ENCODE measurements at places on chromosomes 1 and 21. TPM values are rescaled to one million over a fixed set of nuclear protein-coding genes. Genes with fewer than 3 reads are reported as not detected.

GRCh38 chr1:33221385-33221758 is 34.9 kb upstream of the ZNF362 start:
- no peak for DNase-seq

DNA sequence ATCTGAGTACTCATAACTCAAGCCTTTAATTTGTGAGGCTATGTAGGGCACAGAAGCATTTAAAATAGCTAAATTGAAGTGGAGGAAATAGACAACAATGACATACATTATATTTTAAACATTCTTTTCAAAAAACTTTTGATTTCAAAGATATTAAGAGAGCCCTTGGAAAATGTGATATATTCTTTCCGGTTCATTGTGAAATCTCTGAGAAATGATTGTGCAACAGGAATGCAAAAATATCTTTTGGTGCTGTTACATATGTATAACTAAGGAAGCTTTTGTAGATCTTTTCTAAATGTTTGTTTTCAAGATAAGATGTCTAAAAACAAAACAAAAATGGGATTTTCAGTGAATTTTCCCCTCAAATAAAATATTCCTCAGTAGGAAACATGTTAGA is 185.2 kb downstream of the LEPR start:
- no peak for DNase-seq

DNA sequence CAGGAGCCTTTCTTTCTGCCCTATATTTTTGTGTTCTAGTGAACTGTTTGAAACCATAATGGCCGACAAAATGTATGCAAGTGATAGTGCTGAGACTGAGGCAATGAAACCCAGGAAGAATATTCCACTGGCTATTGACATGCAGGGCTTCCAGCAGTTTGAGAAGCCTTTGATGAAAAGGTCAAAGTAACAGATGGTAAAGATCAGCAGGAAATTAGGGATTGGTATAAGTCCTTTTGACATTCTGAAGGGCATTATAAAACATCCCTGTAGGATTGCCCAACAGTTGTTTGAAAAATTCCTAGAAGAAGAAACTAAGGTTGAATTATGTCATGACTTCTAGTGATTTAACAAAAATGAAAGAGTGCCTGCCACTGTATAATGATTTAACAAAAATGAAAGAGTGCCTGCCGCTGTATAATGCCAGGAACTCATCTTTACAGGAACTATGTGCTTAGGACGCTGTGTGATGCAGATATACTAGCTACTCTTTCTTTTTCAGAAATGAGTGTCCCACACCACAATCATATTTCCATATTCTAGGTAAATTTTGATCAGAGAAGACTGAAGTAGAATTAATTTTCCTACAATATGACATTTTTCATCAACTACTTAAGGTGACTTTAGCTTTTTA is 283.9 kb upstream of the ST6GALNAC5 start:
- no peak for DNase-seq

DNA sequence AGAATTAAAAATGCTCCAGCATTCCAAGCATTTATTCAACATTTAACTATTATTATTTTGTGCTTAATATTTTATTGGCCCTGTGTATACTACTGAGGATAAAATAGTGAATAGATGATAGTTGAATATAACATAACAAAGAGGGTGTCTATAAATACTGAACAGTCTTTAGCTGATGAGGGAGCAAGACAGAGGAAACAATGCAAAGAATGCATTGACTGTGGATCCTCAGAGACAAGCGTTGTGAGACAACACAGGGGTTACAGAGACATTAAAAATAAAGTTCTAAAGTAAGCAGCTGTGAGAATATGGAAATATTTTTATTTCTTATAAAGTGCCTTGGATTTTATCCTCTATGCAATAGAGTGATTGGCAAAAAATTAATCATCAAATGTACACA is 1133.1 kb downstream of the PLA2G4A start:
- DNase-seq: no peak

- no peak for DNase-seq
Observed at GRCh38 chr1:17802164-17802563, 47.0 kb downstream of the ACTL8 start.

DNA sequence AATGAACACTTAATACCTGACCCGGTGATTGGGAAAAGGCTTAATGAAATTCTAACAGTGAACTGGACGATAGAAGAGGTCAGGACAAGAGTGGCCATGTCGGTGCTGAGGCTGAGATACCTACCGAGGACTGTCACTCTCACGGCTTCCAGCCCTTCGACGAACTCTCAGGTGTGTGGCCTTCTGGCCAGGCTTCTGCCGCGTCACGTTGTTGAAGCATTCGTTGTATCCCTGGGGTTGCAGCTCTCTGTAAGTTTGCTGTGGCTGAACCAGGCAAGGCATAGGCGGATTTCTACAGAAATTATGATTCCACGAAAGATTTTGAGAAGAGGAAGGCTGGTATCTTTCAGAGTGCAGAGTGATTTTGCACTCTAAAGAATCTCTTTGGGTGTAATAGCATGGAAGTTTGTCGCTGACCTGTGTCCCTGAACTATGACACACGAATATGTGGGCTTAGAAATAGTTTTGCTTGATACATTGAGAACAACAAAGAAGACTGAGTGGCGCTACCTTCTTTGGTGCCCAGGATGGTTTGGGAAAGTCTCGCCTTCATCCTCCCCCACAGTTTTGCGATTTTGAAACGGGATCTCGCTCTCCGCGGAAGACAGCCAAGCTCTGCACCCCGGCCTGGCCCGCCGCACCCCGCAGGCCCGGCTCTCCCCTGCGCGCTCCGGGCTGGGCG is 403 bp upstream of the EPHX4 start:
- DNase-seq: no peak

GRCh38 chr1:181222972-181223505 is 134.5 kb downstream of the IER5 start:
- DNase-seq: no peak

GRCh38 chr1:221468546-221468945 is 273.3 kb downstream of the DUSP10 start:
- DNase-seq: no peak

GRCh38 chr1:185990565-185990964 is 256.4 kb downstream of the HMCN1 start:
- DNase-seq: no peak

GRCh38 chr1:156591432-156592157 is at the start of gene NAXE:
NAXE (plus strand) TSS chr1:156591776; CDS start chr1:156591805, 29 bp downstream.
- peak; percentile 72 for DNase-seq

DNA sequence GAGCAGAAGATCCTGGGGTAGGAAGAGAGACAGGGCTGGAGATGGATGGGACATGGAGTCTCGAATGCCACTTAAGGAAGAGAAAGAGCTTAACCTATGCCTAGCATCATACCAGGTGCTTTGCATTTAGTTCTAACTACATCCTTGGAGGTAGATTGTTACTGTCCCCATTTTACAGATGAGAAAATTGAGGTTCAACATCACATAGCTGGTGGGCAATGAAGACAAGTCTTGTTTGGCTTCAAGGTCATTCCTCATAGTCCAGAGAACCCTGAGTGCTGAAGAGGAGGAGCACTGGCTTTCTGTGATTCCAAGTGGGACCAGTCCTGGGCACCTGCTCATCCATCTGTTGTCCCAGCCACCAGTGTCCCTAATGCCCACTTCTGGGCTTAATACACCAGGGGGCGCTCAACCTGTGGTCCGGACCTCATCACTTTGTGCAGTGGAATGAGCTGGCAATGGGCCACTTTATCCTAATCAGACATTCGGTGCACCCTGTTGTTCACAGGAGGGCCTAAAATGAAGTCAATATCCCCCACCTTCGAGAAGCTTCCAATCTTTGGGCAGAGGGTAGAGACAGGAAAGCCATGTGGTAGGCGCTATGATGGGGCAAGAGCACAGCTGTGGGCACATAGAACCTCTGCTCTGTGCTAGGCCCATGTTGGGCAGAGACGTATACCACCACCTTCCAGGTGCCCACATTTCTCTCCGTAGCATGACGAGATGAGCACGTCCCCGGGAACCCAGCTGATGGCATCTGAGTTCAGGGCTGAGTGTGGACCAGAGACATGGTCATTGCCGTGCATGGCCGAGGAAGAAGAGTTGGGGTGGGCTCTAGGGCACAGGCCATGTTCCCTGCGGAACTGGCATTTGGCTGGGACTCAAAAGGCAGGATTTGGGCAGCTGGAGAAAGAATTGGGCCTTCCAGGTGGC is 9.2 kb downstream of the RPS6KA1 start:
- peak; percentile 63 for DNase-seq

DNA sequence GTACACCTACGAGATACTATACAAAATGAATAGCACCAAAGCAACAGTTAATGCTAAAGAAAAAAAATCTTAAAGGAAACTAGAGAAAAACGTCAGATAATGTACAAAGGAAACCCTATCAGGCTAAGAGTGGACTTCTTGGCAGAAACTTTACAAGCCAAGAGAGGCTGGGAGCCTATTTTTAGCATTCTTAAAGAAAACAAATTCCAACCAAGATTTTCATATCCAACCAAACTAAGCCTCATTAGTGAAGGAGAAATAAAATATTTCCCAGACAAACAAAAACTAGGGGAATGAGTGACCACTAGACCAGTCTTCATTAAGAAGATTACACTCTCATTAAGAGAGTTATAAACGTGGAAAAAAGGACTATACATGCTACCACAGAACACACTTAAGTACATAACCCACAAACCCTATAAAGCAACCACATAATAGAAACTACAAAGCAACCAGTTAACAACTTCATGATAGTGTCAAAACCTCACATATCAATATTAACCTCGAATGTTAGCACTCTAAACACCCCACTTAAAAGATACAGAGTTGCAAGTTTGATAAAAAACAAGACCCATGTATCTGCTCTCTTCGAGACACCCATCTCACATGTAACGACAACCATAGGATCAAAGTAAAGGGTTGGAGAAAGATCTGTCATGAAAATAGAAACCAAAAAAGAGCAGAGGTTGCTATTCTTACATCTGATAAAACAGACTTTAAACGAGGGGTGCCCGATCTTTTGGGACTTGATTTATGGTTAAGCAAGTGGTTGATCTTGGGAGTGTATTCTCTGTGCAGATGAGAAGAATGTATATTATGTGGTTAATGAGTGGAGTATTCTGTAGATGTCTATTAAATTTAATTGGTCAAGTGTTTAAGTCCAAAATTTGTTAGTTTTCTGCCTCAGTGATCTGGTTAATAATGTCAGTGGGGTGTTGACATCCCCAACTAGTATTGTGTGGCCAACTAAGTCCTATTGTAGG is 1301.4 kb downstream of the PLA2G4A start:
- DNase-seq: no peak

GRCh38 chr21:36145259-36145658 is 10.4 kb downstream of the CBR3 start:
- DNase-seq: no peak

GRCh38 chr21:44298301-44298700 is 1.6 kb upstream of the PFKL start:
- no peak for DNase-seq

DNA sequence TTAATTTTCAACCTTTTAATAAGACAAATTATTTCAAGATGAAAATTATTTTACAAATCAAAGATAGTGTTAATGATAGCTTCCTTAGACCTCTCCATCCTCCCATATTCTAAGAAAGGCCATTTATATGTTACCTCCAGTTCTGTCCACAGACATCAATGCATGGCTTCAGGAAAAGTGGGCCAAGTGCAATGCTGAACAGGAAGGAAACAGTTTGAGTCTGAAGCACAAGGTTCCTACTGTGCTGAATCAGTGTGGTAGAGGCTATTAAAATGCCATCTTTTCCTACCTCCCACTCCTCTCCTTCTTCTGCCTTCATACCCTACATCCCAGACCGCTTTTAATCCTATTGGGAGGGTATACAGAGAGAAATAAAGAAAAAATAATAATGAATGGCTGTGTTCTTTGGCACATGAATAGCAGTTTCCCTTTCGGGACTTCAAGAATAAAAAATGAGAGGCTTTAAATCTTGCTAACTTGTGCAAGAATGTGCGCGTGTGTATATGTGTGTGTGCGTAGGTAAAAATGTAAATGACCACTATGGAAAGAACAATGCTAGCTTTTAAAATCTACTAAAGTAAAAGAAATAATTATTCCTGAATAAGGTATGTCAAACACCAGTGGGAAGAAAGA is 62.6 kb upstream of the C1orf105 start:
- no peak for DNase-seq

DNA sequence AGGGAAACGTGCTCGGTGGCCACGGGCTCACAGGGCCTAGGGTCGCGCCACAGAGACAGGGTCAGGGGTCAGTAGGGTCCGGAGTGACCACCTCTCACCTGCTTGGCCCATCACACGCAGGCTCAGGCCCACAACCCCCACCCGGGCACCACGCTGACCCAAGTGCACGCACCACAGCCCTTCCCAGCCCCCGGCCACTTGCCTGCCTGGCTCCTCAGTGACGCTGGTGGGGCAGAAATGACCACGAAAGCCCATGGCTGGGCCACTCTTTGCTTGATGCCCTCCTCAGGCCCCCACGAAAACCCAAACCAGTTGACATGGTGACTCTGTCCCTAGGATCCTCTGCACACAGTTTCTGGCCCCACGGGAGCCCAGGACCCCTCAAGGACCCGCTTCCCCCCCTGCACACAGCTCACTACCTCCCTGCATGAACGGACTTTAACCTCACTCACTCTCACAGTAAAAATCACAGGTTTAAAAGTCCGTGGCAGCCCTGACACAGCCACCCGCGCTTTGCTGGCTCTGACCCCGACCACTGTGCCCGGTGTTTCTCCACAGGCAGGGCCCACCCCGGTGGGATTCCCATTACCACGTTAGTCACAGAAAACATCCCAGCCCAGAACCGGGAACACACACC is 20.7 kb downstream of the NADK start:
- DNase-seq: no peak

DNA sequence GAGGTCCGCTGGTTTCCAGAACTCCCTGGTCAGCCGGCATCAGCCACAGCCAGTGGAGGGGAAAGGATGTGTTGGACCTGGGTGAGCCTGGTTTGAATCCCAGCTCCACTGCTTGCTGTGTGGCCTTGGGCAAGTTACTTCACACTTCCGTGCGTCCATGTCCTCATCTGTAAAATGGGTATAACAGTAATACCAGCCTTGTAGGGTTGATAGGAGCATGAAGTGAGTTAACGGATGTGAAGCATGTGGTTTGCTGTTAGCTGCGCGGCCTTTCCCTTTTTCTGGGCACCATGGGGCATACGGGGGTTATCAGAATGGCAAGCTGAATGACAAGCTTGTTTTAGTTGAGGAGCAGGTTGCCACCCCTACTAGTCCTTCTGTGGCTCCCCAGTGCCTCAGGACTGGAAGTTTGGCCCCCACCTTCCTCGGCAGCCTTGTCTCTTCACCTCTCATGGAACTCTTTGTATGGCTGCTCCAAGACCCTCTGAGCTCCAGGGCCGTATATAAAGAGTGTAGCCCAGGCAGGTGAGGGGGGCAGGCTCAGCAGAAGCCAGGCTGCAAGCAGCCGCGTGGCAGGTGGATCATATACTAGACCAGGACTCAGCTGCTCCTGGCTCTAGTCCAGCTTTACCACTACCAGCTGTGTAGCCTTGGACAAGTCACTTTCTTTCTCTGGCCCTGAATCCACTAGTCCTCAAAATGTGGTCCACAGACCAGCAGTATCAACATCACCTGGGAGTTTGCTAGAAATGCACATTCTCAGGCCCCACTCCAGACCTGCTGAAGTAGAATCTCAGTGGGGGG is 95.4 kb downstream of the LACTBL1 start:
- DNase-seq: no peak

- DNase-seq: no peak
Observed at GRCh38 chr1:87829360-87829759, 500.7 kb downstream of the LMO4 start.

NID1 gene
- total RNA-seq: 28.5 TPM

ACTA1 gene
- 7.6 TPM for total RNA-seq

SPRR2E gene
- not detected for total RNA-seq

HSPA6 gene
- total RNA-seq: 0.66 TPM

KCNC4 gene
- total RNA-seq: 8.6 TPM

HOOK1 gene
- total RNA-seq: 17.1 TPM

SYNC gene
- 4.9 TPM for total RNA-seq

TMCO1 gene
- total RNA-seq: 39.2 TPM

NUDT4B gene
- 10.9 TPM for total RNA-seq

SSU72 gene
- 82.1 TPM for total RNA-seq

FNDC5 gene
- not detected for total RNA-seq

Measured in body of pancreas (tissue), 4 donors.